ENCODE measurements at places on chromosomes 7 and 10.

DNA sequence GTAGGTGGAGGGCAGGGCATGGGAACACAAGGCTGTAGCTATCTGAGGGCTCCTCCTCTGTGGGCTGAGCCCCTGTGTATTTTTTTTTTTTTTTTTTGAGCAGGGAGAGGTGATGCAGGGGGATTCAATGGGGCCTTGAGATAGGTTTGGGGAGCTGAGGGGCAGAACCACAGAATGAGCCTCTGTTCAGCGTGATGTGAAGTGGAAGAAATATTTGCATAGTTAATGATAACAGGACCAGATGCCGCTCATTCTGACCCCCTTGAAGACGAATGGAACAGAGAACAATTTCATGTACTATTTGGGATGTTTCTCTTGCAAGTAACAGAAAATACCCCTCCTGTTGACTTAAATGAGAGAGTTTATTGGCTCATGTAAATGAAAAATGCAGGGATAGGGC, 69.7 kb upstream of the EMX2 start:
- DNase-seq: no peak

DNA sequence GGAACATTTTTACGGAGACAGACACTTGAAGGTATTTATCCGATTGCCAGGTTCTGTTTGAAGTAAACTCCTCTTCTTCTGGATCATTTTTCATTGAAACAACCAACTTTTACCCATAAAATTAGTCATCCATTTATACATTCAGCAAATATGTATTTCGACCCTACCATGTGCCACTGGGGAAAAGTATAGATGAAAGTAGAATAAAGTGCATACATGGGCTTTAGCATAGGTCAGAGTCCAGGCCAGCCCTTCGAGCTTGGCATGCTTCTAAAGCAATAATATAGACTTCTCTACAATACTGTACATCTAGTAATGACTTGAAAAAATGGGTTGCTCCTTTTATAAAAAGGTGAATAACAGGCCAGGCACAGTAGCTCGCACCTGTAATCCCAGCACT, 10.1 kb downstream of the SLC25A16 start:
- DNase-seq: no peak

GRCh38 chr10:22702348-22702747, 12.0 kb downstream of the PIP4K2A start:
- no peak for DNase-seq

DNA sequence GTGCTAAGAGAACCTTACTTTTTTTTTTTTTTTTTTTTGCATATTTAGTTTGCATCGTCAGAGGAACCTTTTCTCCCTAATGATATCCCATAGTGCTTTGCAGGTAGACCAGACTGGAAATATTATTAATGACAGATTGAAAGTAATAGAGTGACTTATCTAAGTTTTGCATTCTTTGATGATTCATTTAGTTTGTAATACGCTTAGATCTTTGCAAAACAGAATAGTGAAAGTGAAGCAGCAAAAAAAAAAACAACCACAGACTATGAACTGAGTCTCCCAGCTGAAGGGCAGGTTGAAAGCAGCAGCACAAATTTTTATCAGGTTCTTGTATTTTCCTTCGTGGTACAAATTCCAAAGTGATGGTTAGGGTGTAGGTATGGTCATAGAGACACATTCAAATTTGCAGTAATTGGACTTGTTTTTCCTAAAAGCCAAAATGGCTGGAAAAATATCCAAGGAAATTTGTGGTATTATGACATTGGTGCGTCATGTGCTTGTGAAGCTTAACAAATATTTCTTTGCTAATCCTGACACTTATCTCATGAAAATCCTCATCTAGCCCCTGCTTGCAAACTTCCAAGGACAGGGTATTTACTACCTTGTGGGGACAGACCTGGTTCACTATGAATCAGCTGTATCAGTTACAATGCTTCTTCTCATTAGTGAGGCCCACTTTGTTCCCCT, 81.8 kb upstream of the CREB5 start:
- DNase-seq: no peak

- peak; percentile 35 for DNase-seq
Measured at GRCh38 chr7:34091321-34091917, 186.1 kb downstream of the BMPER start.

GRCh38 chr7:36653663-36654355, 70.5 kb downstream of the AOAH start:
- DNase-seq: no peak

GRCh38 chr10:71234004-71234894, 21.9 kb downstream of the UNC5B start:
- DNase-seq: no peak

- DNase-seq: peak; percentile 56
Measured at GRCh38 chr7:2451171-2452073, 24.8 kb downstream of the GRIFIN start.

DNA sequence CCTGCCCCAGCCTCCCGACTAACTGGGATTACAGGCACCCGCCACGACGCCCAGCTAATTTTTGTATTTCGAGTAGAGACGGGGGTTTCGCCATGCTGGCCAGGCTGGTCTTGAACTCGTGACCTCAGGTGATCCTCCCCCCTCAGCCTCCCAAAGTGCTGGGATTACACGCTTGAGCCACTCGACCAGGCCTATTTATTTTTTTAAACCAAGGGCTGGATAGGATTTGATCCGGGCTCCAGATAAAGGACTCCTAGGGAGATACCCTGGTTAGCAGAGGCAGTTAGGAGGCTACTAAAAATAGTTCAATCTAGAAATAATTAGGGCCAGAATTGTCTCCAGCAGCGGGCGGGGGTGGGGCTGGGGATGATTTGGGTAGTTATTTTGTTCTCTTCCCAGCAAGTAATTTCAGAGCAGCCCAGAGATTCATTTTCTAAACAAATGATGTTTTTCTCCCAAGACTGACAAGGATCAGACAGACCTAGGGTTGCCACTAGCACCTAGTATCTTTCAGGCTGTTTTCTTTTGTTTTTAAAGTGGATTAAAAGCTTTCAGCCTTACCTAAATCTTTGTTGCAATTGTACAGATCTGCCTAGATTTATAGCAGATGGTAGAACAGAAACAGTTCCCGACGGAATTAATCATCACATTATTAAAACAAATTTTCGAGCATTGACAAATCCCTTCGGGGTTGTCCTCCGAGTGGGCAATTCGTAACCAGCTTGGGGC, 859 bp upstream of the SMC3 start:
- DNase-seq: no peak

DNA sequence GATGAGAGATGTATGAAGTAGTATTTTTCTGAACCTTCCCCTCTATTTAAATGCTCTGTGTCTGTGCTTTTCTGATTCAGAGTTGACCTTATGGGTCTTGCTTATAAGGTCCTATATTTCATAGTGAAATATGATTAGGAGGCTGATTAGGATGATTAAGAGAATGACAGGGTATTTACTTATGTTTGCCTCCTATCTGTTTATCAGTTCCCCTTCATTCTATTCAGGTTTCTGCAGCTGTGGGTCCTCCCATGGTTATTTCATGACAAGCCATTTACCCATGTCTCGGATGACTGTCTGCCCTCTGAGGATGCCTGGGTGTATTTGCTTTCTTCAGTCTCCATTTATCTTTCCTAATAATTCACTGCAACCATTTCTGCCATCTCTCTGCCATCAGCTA, 16.9 kb downstream of the RPA3 start:
- DNase-seq: no peak

DNA sequence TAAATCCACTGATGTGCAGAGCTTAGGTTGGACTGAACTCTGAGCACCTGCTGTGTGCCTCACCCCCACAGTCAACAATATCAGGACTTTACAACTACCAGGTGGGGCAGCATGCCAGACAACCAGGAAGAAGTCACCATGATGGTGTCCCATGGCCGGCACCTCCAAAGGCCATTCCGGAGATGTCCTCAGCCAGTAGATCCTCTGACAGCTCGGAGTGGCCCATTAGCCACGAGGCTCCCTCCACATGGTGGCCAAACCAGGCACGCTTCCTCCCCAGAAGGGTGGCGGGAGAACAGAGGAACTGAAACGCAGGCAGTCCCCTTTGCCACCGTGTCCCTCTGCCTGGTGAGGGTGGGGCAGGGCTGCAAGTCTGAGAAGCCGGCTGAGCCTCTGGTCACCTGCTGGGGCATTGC, 390.0 kb downstream of the TNS3 start:
- no peak for DNase-seq

- no peak for DNase-seq
Measured at GRCh38 chr7:145224775-145225174, 388.9 kb upstream of the TPK1 start.

DNA sequence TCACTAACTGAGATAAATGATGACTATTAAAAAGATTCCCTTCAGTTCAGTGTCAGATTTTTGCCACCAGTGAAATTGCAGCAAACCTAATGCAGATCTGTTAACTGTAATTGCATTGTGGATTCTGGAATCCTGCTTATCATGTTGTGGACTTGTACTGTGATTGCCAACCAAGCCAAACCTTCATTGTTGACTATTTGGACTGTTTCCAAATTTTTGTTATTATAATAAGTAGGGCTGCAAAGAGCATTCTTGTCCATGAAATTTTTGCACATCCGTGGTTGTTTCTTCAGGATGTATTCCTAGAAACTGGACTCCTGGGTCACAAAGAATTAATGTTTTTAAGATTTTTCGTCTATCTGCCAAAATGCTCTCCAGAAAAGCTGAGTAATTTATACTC, 281.6 kb upstream of the ZMIZ1 start:
- no peak for DNase-seq

GRCh38 chr7:93359520-93360198, 127.5 kb downstream of the VPS50 start:
- no peak for DNase-seq

DNA sequence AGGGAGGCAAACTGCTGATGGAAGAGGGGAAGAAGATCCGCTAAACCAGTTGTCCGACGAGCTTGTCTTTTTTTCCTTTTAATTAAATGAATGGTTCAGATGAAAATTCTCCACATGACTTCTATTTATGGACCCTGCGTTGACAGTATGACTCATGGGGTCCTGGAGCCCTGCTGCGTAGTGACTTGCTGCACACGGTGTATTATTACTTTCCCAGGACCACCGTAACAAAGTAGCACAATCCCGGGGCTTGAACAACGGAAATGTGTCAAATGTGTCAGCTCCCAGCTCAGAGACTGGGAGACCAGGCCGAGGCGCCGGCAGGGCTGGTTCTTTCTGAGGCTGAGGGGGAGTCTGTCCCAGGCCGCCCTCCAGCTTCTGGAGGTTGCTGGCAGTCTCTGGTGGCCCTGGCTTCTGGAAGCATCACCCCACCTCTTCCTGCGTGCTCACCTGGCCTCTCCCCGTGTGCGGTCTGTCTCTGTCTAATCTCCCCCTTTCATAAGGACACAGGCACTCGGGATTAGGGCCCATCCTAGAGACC, 33.8 kb upstream of the MNX1 start:
- DNase-seq: no peak

DNA sequence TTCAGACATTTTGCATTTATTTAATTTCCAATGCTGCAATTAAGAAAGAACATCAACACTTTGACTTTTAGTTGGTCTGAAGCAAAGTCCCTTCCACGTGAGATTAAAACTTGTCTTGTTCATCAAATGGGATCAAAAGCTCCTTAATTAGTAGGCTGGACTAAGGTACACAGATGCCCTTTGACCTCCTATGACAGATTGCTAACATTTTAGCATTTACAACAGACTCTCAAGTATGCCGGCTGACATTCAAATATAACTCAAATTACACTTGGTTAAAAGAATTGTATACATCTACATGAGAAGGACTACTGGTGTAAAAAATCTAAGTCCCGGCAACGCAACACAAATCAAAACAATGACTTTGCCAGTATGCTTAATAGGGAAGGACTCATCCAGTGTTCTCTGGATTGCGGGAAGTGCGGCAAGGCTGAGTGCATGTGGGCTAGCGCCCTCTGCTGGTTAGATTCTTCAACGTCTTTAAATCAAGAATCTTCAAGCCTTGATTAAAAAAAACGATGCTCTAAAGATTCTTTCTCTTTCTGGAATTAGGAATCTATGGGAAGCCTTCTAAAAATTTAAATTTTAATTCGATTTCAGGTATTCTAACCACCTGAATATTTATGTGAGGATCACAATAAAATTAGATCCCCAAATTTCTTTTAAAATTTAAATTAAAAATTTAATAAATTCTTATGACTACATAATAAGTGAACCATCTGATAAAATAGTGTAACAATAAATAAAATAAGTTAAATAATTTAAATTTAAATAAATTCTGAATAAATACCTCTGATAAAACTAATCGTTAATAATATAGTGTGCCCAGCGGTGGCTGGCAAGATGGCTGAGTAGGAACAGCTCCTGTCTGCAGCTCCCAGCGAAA, 444.7 kb downstream of the DGKB start:
- peak; percentile 45 for DNase-seq

DNA sequence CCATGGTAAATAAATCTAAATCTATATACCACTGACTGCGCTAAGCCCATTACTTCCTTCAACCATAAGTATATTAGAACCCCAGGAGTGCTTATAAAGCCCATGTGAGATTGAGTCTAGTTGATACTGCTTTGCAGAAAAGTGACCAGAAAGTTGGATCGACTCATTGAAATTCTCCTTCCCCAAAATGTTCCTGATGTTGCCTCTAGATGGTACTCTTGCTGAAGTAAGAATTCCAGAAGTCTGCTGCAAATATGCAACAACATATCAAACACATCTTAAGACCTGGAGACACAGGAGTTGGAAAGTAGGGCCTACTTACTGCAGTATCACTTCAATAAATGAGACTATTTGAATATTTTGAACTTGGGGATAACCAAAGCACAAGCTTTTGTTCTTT, 550.8 kb downstream of the IPMK start:
- no peak for DNase-seq

DNA sequence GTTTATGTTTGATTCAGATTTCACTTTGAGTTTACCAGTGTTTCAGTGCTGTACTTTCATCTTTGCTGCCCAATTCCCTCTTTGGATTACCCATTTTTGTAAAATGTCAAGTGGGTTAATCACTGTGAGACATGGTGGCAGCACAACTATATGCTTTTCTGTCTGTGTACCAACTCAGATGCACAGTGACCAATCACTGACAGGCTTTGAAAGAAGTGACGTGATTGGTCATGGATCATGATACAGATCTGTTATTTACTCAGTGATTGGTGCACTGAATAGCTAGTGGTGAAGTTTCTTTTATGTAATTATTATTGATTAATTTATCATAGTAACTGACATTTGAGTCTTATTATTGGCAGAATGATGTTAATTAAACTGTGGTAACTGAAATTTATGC, 126.9 kb downstream of the SDK1 start:
- DNase-seq: no peak

- DNase-seq: no peak
Measured at GRCh38 chr10:132387764-132388210, 9.2 kb upstream of the PWWP2B start.

DNA sequence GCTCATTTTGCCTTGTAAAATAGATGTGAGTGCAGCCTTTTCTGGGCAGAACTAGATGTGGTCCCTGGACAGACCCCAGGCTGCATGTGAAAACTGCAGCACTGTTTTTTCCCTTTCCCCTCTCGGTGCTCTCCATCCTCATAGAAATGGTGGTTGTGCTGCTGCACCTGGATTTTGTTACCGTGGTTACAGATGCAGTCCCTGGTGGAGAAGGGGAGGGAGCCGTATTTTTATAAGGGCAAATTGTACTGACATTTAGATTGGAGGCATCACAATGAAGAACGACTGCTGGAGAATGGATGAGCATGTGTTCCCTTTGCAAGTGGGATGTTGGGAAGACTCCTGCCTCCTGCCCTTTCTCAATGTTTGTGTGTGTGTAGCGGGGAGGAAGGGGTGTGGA, 469.9 kb downstream of the CCSER2 start:
- no peak for DNase-seq

GRCh38 chr10:19730907-19731217, 85.4 kb upstream of the PLXDC2 start:
- no peak for DNase-seq

GRCh38 chr7:123635551-123636359, 19.9 kb upstream of the LMOD2 start:
- DNase-seq: no peak

- peak; percentile 67 for DNase-seq
Measured at GRCh38 chr7:150778738-150779301, 21.3 kb downstream of the TMEM176B start.

Data from RCC 7860 (cell line).